OCI-M1 (cell line): ENCODE measurements at places on chromosomes 4 and X.

GRCh38 chrX:131789664-131790063, 233.4 kb upstream of the STK26 start:
- no peak for DNase-seq

- DNase-seq: peak; percentile 88
Observed at GRCh38 chr4:156329779-156330178, 376.1 kb upstream of the CTSO start.

DNA sequence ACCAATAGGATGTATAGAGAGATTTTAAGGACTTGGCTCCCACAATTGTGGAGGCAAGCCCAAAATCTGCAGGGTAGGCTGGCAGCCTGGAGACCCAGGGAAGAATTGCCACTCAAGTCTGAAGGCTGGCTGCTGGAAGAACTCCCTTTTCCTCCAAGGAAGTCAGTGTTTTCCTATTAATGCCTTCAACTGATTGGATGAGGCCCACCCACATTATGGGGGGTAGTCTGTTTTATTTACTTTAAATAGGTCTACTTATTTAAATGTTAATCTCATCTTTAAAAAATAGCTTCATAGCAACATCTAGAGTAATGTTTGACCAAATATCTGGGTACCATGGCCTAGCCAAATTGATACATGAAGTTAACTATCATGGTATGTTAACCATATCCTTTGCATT, 18.7 kb downstream of the LSM6 start:
- DNase-seq: no peak

- DNase-seq: no peak
Observed at GRCh38 chrX:10833299-10834169, 213.1 kb upstream of the MID1 start.

DNA sequence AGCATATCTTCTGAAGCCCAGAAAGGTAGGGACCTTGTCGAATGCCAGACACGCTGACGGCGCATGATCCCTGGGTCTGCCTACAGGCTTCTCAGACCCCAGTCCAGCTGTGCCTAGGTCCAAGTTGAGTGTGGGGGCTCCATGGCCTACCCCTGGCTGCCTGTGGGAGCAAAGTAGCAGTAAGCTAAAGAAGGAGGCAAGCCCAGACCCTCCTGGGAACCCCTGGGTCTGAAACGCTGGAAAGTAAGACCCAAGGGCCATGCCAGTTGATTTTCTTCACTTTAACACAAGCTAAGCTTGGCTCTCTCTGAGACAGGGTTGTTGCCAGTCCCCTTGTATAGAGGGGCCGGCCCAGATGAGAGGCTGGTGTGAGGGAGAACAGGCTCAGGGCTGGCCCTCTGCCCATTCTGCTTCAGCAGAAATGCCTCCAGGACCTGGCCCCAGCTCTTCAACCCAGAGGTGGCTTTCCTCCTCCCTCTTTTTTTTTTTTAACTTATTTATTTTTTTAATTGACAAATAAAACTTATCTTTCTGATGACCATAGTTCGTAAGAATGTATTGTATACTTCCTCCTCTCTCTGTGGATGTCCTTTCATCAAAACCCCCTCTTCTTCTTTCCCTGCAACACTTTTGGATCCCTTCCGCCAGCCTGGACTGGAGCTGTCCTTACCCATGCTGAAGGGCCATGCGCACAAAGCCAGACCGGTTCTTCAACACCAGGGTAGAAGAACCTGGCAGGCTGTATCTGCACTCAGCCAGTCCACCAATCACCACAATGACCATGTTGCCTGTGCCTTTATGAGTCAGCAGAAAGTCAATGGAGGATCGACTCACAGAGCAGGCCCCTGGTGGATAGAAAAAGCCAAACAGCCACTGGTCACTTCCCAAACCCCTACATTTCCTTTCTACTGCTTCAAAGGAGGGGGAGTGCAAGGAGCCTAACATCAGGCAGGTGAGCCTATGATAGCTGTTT, 7.1 kb downstream of the AWAT2 start:
- peak; percentile 1 for DNase-seq
